ENCODE measurements at places on chromosomes 1 and 21.

- DNase-seq, result peak; percentile 92
Measured at GRCh38 chr1:11735854-11736745, at the start of gene AGTRAP. Gene AGTRAP, plus strand, starts transcription at chr1:11736136. Its CDS starts 73 bp downstream, at chr1:11736209.

GRCh38 chr1:19341201-19342061 lies 29.3 kb downstream of the SLC66A1 start:
- DNase-seq, result peak; percentile 88

DNA sequence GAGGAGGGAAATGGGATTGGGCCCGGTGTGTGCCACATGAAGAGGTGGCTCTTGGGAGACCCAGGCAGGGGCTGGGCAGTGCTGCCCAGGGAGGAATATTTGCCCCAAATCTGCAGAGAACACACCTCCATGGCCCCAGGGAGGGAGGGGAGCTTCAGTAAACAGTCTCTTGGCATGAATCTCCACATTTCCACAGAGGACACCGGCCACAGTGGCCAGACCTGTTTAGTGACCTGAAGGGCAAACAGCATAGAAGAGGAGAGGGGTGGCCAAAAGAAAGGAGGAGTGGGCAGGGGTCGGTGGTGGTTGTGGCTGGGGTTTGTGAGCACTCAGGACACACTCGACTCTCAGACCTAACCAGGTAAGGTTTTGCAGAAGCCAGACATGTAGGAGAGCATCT lies 54.0 kb upstream of the IFFO2 start:
- DNase-seq, result no peak

DNA sequence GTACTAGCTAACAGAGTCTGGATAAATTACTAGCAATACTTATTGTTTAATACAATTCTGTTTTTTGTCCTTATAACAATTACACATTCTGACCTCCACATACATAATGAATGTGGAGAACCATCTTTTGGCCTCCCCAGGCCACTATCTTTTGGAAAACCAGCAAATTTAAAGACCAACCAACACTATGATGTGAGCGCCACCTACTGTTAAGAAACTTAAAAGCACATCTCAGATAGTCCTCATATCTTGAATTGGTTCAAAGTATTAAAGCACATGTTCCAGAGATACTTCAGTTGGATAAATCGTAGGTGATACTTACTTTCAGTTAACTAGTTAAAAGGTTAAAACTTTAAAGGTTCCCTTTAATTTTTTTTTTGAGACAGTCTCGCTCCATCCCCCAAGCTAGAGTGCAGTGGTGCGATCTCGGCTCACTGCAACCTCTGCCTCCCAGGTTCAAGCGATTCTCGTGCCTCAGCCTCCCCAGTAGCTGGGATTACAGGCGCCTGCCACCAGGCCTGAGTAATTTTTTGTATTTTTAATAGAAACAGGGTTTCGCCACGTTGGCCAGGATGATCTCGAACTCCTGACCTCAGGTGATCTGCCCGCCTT lies 29.3 kb upstream of the USP1 start:
- peak; percentile 71 for DNase-seq

GRCh38 chr1:169392406-169392805 lies 24.4 kb downstream of the BLZF1 start:
- DNase-seq, result no peak
